ENCODE measurements at places on chromosomes 13 and 19. TPM values are rescaled to one million over a fixed set of nuclear protein-coding genes. Genes with fewer than 3 reads are reported as not detected.
A peak's percentile ranks its signal among the peaks of the same experiment; 100 is the strongest.

DNA sequence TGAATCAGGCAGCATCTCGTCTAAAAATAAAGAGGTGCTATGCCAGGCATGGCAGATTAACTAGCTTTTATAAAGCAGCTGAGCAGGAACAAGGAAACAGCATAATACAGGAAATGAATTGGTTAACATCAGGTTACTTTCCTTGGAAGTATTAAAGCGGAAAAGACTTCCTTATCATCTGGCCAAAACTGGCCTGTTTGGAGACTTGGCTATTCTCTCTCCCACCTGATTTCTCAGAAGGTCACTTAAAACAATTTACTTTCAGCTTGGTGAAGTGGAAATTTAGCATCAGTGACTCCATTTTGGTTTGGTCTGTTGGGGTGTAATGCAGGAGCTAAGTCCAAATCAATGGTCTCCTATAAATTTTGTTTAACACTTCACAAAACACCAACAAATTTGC is 191.6 kb downstream of the NUFIP1 start:
- no peak for DNase-seq

DNA sequence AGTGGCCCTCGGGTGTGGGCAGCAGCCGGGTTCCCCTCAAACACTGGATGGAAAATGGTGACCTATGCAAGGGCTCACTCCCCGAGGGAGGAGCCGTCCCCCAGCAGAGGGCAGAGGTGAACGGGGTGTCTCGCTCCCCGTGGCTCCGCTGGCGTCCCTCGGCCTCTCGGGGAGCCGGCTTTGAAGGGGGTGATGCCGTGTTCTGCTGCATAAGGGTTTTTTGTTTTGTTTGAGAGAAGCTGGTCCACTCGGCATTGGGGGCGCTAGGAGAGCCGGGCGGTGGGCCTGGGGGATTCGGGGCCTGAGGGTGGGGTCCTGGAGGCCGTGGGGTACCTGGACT is 4.0 kb downstream of the EFNA2 start:
- DNase-seq = no peak

NALCN gene
- not detected for polyA plus RNA-seq

ERICH4 gene
- polyA plus RNA-seq = not detected

- no peak for DNase-seq
Measured at GRCh38 chr19:58319241-58319640, 7.6 kb upstream of the ZSCAN22 start.

PLIN3 gene
- polyA plus RNA-seq = 17.3 TPM

- no peak for DNase-seq
Measured at GRCh38 chr13:40438022-40438680, 228.3 kb downstream of the FOXO1 start.

OR10H1 gene
- polyA plus RNA-seq = not detected

GRCh38 chr13:78401873-78402707 is 201.3 kb downstream of the POU4F1 start:
- no peak for DNase-seq

ATP1A3 gene
- polyA plus RNA-seq = 2.8 TPM

DNA sequence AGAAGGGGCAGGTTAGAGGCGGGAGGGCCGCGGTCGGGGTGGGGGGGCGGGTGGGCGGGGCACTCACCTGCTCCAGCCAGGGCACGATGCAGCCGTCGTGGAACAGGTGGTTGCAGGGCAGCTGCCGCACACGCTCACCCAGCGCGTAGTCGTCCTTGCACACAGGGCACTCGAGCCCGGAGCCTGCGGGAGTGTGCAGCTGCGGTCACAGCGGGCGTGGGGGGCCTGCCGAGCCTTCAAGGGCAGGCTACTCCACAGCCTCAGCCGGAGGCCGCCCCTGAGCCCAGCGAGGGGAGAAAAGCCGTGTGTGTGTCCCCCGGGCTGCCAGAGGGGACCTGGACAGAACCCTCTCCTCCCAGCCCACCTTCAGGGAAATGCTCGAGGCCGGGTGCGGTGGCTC is 8.6 kb downstream of the FGF22 start:
- DNase-seq = no peak

DNA sequence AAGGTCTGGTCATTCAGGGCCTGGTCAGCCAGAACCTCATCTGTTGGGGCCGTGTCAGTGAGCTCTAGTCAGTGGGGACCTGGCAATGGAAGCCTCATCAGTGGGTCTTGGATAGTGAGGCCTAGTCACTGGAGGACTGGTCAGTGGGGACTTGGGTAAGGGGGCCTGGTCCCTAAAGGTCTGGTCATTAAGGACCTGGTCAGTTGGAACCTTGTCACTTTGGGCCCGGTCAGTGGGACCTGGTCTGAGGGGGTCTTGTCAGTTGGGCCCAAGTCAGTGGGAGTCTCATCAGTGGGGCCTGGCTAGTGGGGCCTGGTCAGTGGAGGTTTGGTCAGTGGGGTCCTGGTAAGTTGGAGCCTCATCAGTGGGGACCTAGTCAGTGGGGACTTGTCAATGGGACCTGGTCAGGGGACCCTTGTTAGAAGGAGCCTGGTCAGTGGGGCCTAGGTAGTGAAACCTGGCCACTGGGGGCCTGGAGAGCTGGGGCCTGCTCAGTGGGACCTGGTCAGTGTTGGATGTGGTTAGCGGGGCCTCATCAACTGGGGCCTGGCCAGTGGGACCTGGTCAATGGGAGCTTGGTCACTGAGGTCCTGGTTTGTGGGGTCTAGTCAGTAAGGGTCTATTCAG is 43.7 kb upstream of the TPM4 start:
- no peak for DNase-seq

OR4F17 gene
- not detected for polyA plus RNA-seq

CEACAM8 gene
- polyA plus RNA-seq = not detected

FCGBP gene
- 3.1 TPM for polyA plus RNA-seq

- DNase-seq = no peak
Measured at GRCh38 chr13:31538067-31539042, 201.0 kb upstream of the RXFP2 start.

DNA sequence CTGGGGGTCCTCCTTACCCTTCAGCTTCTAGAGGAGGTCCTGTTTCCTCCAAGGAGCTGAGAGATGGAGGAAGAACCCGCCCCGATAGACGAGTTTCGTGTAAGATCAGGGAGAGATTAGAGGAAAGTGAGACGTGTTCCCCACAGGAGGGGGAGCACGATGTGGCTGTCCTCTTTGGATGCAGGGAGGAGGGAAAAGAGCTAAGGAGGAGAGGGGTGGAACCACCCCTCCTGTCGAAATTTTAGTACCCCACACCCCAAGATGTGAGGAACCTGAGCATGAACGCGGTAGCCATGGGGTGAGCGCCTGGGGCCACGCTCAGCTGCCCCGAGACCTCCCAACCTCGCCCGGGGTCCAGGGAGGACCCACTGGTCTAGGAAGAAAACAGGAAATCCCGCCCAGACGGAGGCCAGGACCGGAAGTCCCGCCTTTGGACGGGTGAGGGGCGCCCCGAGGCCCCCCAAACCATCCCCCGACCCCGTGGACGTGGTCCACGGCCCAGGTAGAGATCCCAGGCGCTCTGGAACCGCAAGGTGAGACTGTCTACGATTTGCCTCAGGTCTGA is 1.2 kb downstream of the AKT1S1 start:
- no peak for DNase-seq

ZNF726 gene
- polyA plus RNA-seq = 2.0 TPM

OR10H5 gene
- polyA plus RNA-seq = not detected

DCLK1 gene
- not detected for polyA plus RNA-seq

RNF17 gene
- not detected for polyA plus RNA-seq

SMG9 gene
- polyA plus RNA-seq = 3.4 TPM

GRCh38 chr19:17234911-17235299 is 8.9 kb downstream of the OCEL1 start:
- DNase-seq = no peak

- no peak for DNase-seq
Measured at GRCh38 chr19:31880283-31880682, 465.1 kb upstream of the ZNF507 start.

- no peak for DNase-seq
Measured at GRCh38 chr13:114038211-114038613, 64.3 kb upstream of the C13orf46 start.

CEACAM3 gene
- polyA plus RNA-seq = not detected

VASP gene
- polyA plus RNA-seq = 49.6 TPM

GRCh38 chr13:32587811-32588170 is 1.5 kb downstream of the PDS5B start:
- no peak for DNase-seq

- no peak for DNase-seq
Measured at GRCh38 chr19:1516395-1516753, 3.6 kb upstream of the ADAMTSL5 start.

PRR36 gene
- 0.13 TPM for polyA plus RNA-seq

CACNG6 gene
- not detected for polyA plus RNA-seq

MAMSTR gene
- polyA plus RNA-seq = 0.28 TPM

- DNase-seq = no peak
Measured at GRCh38 chr13:71316792-71317363, 550.1 kb downstream of the DACH1 start.

DNA sequence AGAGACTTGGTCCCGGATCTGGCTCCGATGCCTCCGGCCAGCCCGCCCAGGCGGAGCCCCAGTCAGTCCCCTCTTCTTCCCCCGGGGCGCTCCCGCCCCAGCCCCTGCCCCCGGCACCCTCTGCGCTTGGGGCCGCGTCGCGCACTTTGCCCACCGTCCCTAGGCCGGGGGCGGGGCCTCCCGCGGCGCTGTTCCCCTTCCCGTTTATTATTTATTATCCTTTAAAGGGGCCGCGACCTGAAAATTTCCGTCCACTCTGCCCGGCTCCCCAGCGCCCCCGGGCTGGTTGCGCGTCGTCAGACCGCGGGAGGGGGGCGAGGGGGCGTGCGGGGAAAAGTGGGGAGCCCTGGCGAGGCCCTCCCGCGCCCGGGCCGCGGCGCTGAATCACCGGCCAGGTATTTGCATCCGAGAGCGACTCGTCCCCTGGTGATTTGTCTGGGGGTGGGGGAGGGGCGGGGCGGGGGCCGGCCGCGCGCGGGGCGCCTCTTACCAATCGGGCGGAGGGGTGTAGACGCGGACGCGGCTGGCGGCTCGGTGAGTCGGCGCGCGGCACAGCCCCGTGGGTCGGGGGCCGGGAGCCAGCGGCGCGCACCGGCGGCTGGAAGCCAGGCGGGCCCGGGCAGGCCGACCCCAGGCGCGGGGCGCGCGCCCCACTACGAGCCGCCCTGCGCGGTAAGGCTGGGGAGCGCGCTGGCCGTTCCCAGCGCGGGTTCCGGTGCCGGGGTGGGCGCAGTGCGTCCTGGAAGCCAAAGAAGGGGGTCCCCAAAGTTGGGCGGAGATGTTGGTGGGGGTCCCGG is at the start of gene ARID3A:
ARID3A (plus strand) TSS at position 510 of the 797 bp plus-strand sequence. CDS start 3,494 bp downstream, outside the sequence.
- peak; percentile 60 for DNase-seq

DNA sequence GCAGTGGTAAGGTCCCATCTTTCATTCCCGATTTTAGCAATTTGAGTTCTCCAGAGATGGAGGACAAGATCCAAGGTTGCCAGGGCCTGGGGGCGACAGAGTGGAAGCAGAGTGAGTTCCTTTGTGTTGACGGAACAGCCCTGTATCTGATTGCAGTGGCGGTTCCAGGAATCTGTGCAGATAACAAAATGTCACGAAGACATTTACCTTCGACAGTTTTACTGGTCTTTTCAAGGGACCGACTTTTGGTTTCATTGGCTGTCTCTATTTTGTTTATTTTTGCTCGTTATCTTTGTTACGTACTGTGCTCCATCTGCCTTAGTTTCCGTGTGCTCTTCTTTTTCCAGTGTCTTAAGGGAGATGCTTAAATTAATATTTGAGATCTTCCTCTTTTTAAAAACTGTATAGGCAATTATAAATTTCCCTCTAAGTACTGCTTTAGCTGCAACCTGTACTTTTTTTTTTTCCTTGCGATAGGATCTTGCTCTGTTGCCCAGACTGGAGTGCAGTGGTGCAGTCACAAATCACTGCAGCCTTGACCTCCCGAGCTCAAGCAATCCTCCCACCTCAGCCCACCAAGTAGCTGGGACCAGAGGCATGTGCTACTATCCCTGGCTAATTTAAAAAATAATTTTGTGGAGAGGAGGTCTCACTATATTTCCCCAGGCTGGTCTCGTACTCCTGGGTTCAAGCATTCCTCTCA is 23.2 kb downstream of the KDM4B start:
- no peak for DNase-seq

- no peak for DNase-seq
Measured at GRCh38 chr13:102195566-102196462, 206.0 kb downstream of the FGF14 start.

DNA sequence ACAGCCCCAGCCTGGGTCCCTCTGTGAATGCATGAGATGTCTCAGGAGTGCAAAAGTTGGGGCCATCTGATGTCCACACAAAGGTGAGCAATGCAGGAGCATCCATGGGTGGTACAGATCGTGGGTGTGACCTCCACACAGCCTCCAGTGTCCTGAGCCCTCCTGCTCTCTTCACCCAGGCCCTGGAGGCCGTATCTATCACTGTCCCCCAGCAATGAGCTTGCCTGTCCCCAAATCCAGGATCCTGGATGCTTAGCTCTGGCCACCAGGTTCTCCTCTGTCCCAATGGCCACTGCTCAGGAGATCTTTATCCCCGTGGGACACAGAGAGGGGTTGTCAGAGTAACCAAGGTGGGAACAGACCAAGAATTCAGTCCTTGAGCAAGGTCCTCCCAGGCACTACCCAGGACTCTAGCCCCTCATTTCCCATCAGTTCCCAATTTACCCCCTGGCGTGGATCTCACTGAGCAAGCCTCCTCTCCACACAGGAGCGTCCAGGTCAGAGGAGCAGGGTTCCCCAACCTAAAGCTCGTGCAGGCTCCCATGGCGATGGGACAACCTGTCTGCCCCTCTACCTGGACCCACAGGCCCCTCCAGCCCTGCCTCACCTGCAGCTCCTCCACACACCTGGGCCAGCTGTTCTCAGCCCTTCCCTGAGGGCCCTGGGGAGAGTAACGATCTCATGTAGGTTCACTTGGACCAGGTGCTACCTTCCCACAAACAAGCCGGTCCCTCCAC is 11.3 kb downstream of the CEACAM21 start:
- DNase-seq = no peak

GRCh38 chr13:46348961-46349360 is 38.1 kb downstream of the RUBCNL start:
- DNase-seq = no peak

TUBB4A gene
- polyA plus RNA-seq = 2.8 TPM

- DNase-seq = no peak
Measured at GRCh38 chr13:39452417-39452816, 150.6 kb downstream of the LHFPL6 start.

RASAL3 gene
- 50.5 TPM for polyA plus RNA-seq

ATP5F1D gene
- polyA plus RNA-seq = 262 TPM

- DNase-seq = no peak
Measured at GRCh38 chr19:49589502-49589905, 1.5 kb upstream of the PRR12 start.

GRCh38 chr19:47247308-47247990 is 8.9 kb upstream of the CCDC9 start:
- peak; percentile 76 for DNase-seq

PEG3 gene
- not detected for polyA plus RNA-seq

- DNase-seq = no peak
Measured at GRCh38 chr19:44552324-44552723, 22.8 kb upstream of the CEACAM20 start.

UBE2L5 gene
- not detected for polyA plus RNA-seq

- no peak for DNase-seq
Measured at GRCh38 chr19:2372076-2372612, 12.1 kb downstream of the TMPRSS9 start.

All from naive thymus-derived CD8-positive, alpha-beta T cell (primary cell).